ENCODE measurements at places on chromosomes 2 and 18.

DNA sequence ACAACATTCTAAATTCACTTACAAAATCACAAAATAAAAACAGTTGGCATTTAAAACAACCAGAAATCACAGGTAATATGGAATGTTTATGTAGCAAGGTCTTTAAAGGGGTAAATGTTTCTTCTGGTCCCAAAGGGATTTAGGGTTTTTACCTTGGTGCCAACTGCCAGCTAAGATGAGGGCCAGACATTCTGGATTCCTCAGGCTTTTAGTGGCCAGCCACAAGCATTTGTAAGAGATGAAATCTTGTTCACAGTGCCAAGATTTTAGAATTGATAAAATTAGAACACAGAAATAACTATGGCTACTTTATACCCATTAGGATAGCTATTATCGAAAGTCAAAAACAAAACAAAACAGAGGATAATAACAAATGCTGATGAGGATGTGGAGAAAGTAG, 60.4 kb upstream of the CDKL4 start:
- no peak for DNase-seq

- no peak for DNase-seq
Measured at GRCh38 chr2:234661175-234661574, 164.3 kb upstream of the ARL4C start.

DNA sequence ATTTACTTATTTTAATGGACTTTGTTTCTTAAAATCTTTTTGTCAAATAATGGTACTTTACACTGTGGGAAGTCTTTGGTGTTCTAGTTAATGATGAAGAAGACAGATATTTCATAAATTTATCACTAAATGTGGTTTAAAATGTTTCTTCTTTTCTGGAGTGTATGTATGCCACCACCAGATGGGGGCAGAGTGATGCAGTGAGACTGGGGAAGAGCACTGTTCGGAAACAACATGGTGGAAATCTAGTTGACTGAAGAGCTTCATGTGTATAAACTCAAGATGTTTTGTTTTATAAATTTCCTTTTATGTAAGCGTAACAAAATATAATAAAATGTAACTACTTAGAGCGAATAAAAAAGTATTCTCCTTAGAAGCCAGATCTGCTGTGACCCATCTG, 195.1 kb downstream of the KCNE4 start:
- DNase-seq = peak; percentile 22

DNA sequence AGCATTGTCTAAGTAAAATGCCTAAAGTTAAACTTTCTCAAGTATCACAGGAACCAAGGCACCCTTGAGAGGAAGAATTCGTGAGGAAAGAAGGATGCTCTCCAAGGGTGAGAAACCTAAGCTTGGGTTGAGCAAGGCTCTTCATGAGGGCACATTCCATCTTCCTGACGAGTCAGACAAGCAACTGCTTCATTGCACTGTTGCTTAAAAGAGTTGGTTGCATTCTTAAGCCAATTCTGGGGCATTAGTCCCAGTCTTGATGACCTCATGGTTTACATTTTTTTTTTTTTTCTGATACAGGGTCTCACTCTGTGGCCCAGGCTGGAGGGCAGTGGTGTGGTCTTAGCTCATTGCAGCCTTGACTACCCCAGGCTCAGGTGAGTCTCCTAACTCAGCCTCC, 237.5 kb downstream of the ACTR3 start:
- DNase-seq = no peak

- no peak for DNase-seq
Measured at GRCh38 chr2:197497326-197497725, 2.3 kb downstream of the HSPD1 start.

- no peak for DNase-seq
Measured at GRCh38 chr2:23532391-23533337, 147.7 kb downstream of the KLHL29 start.

- DNase-seq = peak; percentile 20
Measured at GRCh38 chr2:187408926-187409325, 39.1 kb downstream of the CALCRL start.

- DNase-seq = no peak
Measured at GRCh38 chr2:174399171-174399570, 3.6 kb downstream of the SCRN3 start.
